ENCODE measurements at places on chromosomes 7 and 10.

DNA sequence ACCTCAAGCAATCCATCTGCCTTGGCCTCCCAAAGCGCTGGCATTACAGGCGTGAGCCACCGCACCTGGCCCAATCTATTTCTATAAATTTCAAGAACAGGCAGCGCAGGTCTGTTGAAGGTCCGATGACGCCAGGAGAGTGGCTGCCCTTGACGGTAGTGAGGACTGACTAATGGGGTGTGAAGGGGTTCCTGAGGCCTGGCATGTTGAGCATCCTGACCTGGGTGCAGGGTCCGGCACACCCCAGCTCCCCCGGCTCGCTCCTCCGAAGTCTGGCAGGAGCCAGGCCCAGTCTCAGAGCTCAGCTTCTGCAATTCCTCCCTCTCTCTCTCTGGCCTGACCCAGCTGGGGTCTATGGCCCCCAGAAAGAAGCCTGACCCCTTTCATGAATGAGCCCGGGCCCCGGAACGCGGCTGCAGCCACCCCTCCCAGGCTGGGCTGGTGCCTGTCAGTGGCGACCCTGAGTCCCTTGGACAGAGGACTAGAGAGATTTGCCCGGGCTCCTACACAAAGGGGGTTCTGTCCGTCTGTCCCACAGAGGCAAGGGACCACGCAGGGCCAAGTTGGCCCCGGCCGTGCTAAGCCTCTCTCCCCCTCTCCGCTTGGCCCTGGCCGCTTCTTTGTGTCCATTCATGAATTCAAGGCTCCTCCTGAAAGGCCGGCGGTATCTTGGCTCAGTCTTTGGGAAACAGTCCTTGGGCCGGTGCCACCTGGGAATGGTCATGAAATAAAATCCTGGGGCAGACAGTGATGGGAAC lies 18.8 kb downstream of the MMD2 start:
- DNase-seq, result no peak

DNA sequence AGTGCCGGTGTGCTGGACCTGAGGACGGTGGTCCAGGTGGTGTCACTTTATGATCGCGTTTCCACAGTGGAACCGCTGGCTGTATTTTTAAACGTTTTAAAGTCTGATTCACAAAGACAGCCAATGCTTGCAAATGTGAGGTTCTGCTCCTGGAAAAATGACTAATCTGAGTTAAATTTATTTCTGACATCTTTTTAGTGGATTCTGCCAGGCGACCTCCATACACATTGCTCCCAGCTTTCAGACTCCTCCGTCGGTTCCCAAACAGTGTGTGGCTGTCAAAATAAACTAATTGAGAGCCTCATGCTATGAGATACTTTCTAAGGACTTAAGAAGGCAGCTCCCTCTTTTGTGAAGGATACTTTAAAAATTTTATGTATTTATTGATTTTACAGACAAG lies 12.7 kb upstream of the TTYH3 start:
- DNase-seq, result peak; percentile 68

DNA sequence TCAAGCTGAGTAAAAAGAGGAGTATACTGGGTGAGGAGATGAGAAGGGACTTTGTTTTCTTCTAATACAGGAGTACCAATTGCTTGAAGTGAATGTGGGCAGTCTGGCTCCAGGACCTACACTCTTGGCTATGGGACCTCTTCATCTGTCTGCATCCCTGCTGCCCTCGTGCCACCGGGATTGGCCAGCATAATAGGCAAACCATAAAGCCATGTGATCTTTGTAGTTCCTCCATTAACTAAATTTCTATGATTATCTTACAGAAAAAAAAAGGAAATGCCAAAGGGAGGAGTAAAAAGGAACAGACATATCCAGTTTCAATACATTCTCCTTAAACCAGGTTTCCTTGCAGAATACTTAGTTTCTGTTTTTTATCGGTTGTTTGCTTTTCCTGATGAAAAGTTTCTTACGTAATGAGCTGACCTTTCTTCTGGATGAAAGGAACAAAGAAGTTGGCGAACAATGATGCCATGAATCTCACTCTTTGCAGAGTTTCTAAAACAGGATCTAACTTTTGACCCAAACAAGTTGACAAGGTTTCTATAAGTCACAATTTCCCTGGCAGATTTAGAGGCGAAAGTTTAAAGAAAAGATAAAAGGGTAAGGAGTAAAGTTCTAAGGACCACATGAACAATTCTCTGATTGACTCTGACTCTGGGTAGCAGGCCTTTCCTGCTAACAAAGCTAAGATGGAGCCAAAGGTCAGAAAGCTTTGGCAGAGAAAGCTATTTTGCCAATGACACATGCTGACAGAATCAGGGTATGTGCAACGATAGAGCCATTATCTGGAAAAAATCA lies 54.1 kb downstream of the LAMB1 start:
- peak; percentile 87 for DNase-seq

DNA sequence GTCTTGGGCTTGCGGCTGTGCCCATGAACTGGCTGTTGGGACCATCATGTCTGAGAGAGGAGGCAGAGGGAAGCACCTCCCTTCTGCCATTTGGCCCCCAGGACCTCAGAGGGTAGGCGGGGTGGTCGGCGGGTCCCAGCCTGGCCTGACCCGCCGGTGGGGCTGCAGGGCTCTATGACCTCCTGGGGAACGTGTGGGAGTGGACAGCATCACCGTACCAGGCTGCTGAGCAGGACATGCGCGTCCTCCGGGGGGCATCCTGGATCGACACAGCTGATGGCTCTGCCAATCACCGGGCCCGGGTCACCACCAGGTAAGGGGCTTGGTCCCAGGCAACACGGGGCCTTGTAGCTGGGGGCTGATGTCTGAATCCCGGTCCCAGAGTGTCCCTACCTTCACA lies 14.1 kb downstream of the SUMF2 start:
- DNase-seq, result no peak

DNA sequence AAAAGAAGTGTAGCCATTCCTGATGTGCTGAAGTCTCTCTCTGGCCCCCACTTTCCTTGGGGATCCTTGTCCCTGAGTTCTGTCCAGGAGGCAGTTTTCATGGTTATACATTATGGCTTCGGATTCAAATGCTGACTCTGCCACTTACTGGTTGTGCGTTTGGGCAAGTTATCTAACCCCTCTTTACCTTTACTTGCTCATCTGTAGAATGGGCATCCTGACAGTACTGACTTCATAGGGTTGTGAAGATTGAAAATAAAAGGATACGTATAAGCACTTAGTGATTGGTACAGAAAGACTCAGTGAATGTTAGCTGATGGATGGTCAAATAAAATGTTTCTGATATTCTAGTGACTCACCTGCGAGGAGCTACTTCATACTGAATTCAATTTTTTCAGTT lies 65.1 kb downstream of the TACR2 start:
- no peak for DNase-seq

- peak; percentile 66 for DNase-seq
Measured at GRCh38 chr10:82266438-82266837, 391.4 kb downstream of the NRG3 start.

All from fibroblast of skin of right quadriceps (primary cell).